ENCODE measurements at places on chromosomes 16 and 17.

- no peak for DNase-seq
These were observed 2.6 kb downstream of the RIPOR1 start for GRCh38 chr16:67531247-67531646.

DNA sequence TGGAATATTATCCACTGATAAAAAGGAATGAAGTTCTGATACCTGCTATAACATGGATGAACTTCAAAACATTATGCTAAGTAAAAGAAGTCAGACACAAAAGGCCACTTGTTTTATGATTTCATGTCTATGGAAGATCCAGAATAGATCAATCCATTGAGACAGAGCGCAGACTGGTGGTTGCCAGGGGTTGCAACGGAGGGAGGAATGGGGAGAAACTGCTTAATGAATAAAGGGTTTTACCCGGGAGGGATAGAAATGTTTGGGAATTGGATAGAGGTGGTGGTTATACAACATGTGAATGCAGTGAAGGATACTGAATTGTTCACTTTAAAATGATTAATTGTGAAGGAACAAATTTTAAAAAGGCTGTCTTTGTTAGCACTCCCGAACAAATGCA, 30.2 kb downstream of the WDR59 start:
- DNase-seq = no peak

- DNase-seq = no peak
These were observed 19.0 kb downstream of the EMP2 start for GRCh38 chr16:10561425-10561824.

GRCh38 chr16:72311426-72311825, 139.5 kb upstream of the PMFBP1 start:
- DNase-seq = no peak

DNA sequence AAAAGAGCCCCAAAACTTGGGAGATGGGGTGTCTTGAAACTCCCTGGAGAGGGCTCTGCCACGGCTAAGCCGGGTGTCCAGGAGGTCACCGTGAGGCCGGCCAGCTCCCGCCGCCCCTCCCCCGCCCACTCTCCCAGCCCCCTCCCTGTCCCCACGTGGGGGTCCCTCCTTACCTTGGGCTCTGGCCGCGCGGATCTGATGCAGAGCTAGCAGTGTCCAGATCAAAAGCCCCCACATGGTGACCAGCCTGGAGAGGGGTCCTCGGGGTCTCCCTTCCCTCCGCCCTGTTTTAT, 447 bp downstream of the SDK2 start:
- DNase-seq = no peak

DNA sequence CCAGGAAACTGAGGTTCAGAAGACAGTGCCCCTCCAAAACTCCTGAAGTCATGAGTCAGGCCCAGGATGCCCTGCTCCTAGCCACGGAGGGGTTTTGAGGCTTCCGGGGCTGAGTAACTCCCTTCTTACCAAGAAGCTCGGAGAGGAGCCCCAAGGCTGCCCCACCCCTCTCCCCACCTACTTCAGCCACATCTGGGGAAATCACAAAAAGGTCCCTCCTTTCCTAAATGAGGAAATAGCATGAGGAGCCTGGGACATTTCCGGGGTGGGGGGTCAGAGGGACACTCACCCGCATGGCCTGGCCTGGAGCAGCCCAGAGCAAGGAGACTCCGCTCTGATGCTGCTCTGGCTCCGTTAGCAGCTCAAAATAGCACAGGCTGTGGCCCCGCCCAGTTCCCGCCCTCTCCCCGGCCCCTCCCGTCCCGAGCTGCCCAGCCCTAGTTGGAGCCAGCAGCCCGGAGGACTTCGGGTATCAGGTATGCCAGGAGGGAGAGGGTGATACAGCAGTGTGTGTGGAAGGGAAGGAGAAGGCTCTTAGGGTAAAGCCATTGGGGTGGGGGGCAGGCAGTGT, 40.1 kb downstream of the MYO18A start:
- DNase-seq = peak; percentile 70

GRCh38 chr16:528111-529011, 849 bp downstream of the CAPN15 start:
- no peak for DNase-seq

DNA sequence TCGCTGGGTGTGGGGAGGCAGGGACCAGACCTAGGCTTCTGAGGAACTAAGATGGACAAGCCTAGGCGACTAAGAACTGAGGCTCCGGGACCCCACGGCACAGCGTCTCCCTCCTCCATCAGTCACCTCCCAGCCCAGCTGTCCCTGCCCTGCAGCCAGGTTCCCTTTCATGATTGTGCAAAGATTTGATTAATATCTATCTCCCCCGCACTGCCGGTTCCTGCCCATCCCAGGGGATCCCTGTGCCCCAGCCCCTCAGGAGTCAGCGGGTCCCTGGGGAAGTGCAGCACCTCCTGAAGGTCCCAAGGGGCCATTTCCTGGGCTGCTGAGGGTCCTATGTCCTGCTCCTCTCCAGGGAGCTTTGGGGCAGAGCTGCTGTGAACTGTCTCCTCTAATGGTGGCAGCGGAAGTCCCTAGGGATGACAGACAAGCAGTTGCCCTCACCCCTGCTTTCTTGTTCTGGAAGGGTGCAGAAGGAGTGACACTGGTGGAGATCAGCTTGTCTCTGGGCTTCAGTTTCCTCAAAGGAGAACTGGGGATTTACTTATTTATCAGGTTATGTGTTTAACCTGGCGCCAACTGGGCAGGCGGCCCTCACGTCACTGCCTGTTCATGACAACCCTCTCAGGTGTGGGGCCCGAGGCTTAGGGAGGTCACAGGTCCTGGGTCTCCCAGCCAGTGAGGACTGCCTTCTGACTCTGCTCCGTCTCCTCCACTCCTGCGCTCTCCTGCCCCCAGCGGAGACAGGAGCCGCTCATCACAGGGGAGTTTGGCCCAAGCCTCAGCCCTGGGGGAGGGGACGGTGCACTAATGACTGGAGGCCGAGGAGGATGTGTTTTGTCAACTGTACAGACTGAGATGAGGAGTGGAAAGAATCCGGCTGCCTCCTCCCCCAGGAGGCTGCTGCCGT, 1.9 kb upstream of the C16orf74 start:
- DNase-seq = no peak

- DNase-seq = peak; percentile 82
These were observed 7.6 kb downstream of the MYO1C start for GRCh38 chr17:1484676-1485422.

GRCh38 chr16:56121156-56121500, 70.2 kb upstream of the GNAO1 start:
- DNase-seq = no peak

GRCh38 chr17:44115585-44116415, 7.6 kb downstream of the HDAC5 start:
- DNase-seq = no peak

GRCh38 chr17:76433693-76434092, 19.3 kb downstream of the UBE2O start:
- DNase-seq = no peak

- no peak for DNase-seq
These were observed 8.8 kb downstream of the ANKRD40CL start for GRCh38 chr17:50758524-50758923.

DNA sequence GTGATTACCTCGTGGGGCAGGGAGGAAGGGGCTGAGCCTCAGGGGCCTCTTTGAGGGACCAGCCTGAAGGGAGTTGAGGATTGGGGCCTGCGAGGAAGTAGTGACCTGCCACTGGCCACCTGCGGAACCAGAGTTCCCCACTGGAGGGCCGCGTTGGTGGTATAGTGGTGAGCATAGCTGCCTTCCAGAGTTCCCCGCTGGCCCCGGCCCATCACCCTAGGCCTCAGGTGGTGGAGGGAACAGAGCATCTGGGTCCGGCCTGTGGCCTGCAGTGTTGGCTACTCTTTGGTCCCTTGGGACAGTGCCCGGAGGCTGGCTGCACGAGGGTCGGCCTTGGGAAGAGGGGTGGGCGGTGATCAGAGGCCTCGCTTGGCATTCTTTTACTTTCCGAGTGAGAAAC, 20.5 kb downstream of the MGAT5B start:
- no peak for DNase-seq

- no peak for DNase-seq
These were observed 374.5 kb upstream of the MON1B start for GRCh38 chr16:76816475-76816874.

DNA sequence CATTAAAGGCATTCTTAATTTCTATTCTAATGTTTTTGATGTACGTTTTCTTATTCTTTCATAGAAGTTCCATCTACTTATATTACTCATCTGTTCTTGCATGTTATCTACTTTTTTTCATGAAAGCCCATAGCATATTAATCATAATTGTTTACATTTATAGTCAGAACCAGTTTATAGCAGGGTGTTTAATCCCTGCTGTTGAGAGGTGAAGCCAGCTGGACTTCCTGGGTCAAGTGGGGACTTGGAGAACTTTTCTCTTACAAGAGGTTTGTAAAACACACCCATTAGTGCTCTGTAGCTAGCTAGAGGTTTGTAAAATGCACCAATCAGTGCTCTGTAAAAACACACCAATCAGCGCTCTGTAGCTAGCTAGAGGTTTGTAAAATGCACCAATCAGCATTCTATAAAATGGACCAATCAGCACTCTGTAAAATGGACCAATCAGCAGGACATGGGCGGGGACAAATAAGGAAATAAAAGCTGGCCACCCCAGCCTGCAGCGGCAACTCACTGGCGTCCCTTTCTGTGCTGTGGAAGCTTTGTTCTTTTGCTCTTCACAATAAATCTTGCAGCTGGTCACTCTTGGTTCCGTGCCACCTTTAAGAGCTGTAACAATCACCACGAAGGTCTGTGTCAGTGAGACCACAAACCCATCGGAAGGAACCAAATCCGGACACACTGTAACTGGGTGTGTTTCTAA, 120.6 kb downstream of the TANC2 start:
- no peak for DNase-seq

DNA sequence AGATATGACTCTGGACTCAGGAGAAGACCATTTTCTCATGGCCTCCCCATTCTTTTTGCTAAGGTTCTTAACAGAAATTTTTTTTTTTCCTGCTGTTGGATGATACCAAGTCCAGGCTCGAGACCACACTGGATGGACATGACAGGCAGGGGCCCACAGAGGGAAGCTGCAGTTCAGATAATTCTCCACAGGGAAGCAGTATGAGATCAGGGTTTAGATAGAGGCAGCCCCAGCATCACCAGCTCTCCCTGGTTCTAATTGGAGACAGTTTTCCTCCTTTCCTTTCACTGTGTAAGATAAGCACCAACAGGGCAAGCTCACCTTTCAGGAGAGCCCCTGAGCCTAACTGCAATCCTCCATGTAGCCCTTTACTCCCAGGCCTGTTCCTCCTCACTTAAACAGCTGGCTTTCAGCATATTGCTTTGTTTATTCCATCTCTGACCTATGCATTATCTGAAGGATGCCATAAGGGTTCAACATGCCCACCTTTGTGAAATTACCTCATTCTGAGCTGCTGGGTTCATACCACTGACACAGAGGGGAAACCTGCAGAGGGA, 108.1 kb downstream of the SNX11 start:
- no peak for DNase-seq

- no peak for DNase-seq
These were observed 643.6 kb downstream of the HS3ST4 start for GRCh38 chr16:26335236-26335853.

- no peak for DNase-seq
These were observed 44.1 kb downstream of the RBBP6 start for GRCh38 chr16:24583494-24583893.

- no peak for DNase-seq
These were observed 23.6 kb downstream of the CA4 start for GRCh38 chr17:60173304-60173819.

- no peak for DNase-seq
These were observed 40.7 kb downstream of the TBX4 start for GRCh38 chr17:61492759-61493526.

- DNase-seq = no peak
These were observed 8.6 kb downstream of the P2RX1 start for GRCh38 chr17:3907483-3908216.

Measured in GM12892 (cell line).